Suppressor macrophage treated with lipopolysaccharide for 1 hour (primary cell): ENCODE measurements at places on chromosomes 7 and 10.

DNA sequence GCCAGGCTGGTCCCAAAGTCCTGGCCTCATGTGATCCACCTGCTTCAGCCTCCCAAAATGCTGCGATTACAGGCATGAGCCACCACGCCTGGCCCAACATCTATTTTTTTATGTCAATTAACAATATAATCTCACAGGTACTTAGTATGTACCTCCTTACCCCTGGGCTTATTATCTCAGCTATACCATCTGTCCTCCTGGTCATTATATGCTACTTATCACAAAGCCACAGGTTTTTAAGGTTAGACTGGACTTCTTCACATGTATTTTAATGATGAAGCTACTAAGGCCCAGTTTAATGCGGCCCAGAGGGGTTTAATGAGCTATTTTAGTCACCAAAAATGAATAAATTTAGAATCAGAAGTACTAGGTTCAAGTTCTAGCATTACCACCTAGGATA lies 3.4 kb downstream of the NSUN6 start:
- no peak for DNase-seq

- no peak for DNase-seq
Measured at GRCh38 chr10:104223304-104223703, 8.9 kb downstream of the CFAP43 start.

DNA sequence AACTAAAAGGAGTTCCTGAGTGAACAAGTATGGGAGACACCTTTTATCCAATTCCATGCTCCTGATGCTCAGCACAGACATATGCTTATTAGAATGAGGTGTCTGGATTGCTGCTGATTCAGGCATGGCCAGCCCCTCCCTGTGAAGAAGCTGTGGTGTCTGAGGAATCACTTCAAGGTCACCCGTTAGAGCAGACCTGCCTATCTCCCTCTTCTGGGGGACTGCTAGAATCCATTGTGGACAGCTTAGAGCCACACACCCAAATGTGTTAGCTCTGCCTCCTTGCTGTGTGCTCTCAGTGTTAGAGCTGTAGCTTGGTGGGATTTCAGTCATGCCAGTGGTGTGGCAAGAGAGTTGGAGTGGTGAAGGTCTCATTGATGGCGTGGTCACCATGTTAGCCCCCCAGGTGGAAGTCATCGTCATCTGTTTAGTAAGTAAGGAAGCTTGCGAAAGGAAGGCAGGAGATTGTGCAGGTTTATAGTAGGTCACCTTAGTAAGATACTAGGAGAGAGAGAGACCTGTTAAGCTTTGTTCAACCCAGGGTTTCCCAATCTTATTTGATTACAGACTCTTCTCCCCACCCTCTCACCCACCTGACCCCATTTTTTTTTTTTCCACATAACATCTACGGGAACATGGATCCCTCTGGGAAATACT lies 12.8 kb downstream of the PRXL2A start:
- no peak for DNase-seq

GRCh38 chr7:30420662-30421061 lies 57.9 kb downstream of the NOD1 start:
- DNase-seq: no peak

- peak; percentile 82 for DNase-seq
Measured at GRCh38 chr10:110505130-110505770, 7.5 kb downstream of the DUSP5 start.

DNA sequence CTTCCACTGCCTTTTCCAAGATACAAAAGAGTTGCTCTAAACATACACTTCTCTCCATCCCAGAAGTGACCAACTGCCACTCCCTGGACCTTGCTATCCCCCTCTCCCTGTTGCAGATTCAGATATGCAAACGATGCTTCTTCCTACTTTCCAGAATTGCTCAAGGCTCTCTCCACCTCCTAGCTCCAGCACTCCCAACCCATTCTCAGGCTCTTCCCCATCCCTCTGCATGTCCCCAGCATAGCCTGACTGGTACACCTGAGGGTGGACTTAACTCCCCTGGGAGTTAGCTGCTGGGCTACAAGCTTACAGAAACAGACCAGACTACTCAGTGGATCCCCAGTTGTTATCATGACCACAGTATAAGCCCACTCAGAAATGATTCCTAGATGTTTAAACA lies 27.6 kb downstream of the MKRN1 start:
- no peak for DNase-seq

GRCh38 chr7:66213637-66214036 lies 8.5 kb downstream of the TPST1 start:
- DNase-seq: no peak
